IMR-90 (cell line): ENCODE measurements at places on chromosomes 2 and 18. TPM values are rescaled to one million over a fixed set of nuclear protein-coding genes. Genes with fewer than 3 reads are reported as not detected.
A peak's percentile ranks its signal among the peaks of the same experiment; 100 is the strongest.

GRCh38 chr2:226334981-226335720 is 464.5 kb downstream of the IRS1 start:
- DNase-seq: peak; percentile 81

- no peak for DNase-seq
Observed at GRCh38 chr2:240131296-240131695, 4.8 kb downstream of the COPS9 start.

DNA sequence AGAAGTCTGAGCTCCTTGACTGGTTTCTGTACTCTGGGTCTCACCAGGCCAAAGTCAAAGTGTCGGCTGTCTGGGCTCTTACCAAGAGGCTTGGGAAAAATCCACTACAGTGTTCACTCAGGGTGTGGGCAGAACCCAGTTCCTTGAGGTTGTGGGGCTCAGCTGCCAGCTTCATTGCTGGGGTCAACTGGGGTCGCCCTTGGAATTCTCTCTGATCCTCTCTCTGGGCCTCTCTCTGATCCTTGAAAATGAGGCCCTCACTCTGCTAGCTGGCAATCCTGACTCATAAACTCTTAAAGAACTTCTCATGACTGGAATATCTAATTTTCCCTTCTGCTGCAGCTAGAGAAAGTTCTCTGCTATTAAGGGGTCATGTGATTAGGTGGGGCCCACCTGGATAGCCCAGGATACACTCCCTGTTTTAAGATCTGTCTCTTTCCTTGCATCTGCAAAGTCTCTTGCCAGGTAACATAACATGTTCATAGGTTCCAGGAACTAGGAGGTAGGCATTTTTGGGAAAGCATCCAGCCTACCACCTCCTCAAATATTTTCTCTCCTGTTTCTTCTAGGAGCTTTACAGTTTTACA is 66.3 kb downstream of the SP110 start:
- no peak for DNase-seq

Gene CCBE1
- 64.8 and 65.1 TPM in 2 replicates for polyA plus RNA-seq
